ENCODE measurements at places on chromosomes 3 and 15.
A peak's percentile ranks its signal among the peaks of the same experiment; 100 is the strongest.

DNA sequence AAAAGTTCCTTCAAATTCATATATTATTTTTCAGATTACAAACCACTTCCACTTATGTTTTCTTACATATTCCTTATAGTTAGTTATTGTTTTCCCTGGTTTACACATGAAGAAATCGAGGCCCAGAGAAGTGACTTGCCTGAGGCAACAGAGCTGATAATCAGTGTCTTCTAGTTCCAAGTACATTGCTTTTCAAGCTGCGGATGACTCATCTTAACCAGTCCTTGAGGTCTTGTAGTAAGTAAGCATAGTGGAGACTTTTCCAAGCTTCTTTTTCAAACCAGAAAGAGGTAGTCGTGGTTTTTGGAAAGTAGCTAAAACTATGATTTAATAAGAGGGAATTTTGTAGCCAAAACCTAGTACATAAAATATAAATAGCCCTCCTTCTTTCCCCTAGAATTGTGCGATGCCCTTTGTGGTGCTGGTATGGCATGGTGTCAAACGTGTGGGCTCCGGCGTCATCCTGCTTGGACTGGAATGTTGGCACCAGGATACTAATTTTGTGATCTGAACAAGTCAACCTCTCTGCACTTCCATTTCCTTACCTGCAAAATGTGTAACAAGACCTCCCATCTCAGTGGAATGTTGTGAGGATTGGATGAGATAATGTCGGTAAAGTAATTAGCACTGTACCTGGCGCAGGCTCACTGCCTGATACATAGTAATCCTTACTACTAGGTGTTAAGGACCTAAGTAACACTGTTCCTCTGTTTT lies 19.0 kb upstream of the DLG1 start:
- DNase-seq, result no peak

DNA sequence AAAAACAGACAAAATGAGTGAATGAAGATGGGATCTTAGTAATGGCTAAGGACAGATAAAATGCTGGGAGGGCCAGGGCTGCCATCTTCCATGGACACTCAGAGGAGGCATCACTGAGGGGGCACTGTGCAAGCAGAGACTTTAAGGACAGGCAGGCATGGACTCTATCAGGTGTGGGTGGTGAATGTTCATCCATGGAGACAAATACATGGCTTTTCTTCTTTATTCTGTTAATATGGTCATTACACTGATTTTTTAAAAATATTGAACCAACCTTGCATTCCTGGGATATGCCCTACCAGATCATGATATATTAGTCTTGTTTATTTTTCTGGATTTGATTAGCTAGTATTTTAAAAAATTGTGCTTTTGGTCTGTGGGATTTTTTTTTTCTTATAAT lies 12.2 kb downstream of the NUP210 start:
- DNase-seq, result no peak

DNA sequence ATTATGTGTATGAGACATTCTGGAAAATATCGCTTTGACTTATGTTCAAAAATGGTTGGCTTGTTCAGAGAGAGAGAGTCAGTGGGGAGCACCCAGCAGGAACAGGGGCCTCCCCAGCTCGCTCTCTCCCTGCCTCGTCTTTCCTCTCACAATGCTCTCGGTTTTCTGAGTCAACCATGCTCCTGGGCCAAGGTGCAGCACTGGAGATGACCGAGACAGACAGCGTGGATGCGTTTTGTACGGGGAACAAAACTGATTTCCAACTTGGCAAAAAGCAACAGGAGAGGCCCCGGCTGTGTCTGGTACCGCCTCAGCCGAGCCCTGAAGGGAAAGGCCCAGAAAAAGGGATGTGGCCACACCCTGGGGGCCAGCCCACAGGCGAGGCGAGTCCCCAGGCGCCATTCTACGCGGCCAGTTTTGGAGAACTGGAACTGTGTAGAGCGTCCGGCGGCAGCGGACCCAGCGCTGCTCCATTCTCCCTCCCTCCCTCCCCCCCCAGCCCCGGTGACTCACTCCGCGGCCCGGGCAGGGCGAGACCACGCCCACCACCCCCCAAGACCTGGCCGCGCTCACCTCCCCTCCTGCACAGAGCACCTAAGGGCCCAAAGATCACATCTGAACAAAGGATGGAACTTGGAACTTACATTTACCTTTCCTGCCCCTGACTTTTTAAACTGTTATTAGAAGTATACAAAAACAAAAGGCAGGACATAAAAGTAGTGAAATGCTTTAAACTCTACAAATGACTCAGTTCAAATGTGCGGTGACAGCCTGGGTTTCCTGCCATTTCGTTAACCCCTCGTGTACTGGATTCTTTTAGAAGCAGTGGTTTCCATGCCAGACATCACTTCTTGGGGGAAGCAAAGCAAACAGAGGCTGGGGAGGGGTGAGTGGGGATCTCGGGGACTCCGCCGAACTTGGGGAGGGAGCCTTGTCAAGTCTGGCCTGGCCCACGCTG lies 12.7 kb downstream of the ATP10A start:
- peak; percentile 72 for DNase-seq

DNA sequence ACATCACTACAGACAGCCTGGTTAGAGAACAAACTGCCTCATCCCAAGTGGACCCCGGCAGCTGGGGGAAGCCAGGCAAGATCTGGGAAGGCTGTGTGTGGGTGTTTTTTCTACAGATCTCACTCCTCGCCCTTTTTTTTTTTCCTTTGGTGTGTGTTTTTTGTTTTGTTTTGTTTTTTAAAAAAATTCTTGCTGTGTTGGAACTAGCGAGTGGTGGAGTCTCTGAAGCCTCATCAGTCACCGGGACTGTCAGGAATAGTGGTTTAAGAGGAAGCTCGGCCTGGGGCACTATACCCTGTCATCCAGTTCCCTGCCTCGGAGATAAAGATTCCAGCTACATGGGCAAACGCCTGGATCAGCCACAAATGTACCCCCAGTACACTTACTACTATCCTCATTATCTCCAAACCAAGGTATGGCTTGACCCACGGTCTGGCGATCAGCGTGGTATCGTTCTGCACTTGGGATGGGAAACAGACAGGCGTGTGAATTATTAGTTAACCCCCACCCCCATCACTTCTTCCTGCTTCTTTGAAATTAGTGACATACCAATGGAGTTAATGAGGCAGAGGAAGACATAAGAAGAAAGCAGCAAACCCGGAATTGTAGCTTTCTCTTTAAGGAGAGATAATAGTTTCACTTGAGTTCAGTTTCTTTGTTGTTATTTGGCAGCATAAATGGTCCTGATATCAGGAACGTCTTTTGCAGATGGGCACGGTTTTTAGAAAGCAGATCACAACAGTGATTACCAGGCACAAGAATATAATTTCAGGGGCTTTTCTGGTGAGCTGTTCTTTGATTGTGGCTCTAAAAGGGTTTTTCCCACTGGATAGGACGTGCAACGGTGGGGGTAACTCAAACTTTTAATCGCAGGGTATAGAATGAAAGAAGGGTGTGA lies 722 bp downstream of the RBMS3 start:
- no peak for DNase-seq

- DNase-seq, result no peak
Observed at GRCh38 chr3:54983266-54984099, 55.6 kb upstream of the LRTM1 start.

DNA sequence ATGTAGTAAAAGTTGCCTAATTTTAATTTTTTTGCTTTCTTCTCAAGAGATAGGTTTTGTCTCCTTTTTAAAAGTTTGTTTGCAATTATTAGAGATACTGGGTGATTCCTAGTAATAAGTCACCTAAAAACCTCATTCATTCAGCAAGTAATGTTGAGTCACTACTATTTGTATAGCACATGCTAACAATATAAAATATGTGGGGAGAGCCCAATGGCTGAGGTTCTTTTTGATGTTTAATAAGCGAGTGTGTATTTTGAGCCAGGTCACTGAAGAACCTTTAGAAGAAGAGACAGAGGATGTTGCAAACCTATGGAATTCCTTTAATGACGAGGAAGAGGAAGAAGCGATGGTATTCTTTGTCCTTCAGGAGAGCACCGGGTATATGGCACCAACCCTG lies 123.7 kb upstream of the CHRM5 start:
- no peak for DNase-seq

- DNase-seq, result no peak
Observed at GRCh38 chr3:108055931-108056330, 34.9 kb downstream of the CD47 start.

DNA sequence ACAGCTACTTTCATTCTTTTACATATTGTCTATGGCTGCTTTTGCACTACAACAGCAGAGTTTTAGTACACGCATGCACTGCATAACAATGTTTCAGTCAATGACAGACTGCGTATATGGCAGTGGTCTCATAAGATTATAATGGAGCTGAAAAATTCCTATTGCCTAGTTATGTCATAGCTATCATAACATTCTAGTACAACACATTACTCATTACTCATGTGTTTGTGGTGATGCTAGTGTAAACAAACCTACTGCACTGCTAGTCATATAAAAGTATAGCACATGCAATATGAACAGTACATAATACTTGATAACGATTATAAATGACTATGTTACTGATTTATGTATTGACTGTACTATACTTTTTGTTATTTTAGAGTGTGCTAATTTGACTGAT lies 47.9 kb downstream of the QTRT2 start:
- DNase-seq, result no peak

- no peak for DNase-seq
Observed at GRCh38 chr3:119333773-119334509, 39.8 kb downstream of the ARHGAP31 start.

- no peak for DNase-seq
Observed at GRCh38 chr15:60924916-60925397, 304.1 kb downstream of the RORA start.

DNA sequence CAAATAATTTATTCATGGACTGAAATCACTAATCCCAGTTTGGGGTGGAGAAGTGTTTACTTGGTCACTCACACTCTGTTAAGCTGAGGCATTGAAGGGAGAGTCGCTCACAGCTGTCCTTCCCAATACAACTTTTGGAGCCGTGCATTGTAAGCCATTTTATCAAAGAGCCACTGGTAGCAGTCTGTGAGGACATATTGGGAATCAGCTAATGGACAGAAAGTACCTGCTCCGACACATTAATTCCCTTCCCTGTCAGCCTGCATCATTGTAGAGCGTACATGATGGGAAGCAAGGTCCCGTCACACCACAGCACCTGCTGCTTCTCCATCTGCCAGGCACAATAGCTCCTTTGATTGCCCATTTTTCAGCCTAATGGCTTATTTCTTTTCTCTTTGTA lies 643.2 kb downstream of the SQOR start:
- DNase-seq, result no peak

DNA sequence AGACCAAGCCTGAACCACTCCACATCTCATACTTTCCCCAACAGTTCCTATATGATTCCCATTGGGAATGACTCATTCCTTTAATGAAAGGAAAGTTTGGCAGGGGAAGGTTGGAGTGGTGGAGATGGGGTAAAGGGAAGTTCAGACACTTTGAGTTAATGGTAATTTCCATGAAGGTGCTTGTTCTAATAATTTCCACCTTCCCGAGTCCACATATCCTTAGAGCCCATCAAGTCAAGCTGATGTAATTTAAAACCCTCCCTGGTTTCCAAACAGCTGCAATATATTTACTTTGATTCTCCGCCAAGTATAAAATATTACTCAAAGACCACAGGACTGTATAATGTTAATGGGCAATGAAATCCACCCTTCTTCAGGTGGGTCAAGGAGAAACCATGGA lies 95.0 kb upstream of the GALNT15 start:
- DNase-seq, result no peak

GRCh38 chr3:179969525-179969924 lies 67.2 kb downstream of the PEX5L start:
- DNase-seq, result no peak

DNA sequence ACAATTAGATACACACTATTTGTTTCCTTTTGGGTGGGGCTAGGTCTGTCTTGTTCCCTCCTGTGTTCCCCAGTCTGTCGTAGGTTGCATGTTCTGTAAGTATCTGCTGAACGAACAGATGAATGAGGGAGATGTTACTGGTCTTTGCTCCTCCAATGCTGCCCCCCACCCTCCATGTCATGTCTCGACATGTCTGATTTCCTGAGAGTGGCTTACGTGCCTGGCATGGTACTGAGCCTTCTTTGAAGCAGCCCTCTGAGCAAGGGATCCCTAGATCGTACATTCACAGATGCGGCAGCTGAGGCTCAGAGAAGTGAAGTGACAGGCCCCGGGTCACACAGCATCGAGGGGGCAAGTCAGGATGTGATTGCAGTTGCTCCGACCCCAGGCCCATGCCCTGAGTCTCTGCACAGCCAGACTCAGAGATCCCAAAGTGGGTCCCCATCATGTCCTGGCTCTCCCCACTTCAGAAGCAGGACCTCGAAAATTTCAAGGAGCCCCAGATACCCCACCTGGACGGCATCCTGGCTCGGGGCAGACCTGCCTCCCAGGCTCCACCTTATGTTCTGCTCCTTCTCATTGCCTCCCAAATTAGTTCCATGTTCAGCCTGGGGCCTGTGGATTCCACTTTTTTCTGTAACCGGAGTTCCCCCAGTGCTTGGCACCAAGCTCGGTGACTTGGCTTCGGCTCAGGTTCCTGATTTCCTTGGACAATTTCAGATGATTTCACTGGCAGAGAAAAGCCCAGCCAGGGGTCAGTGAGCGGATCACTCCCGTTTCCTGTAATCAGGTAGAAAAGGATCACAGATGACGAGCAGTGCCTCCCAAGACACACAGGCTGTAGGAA lies 24.7 kb downstream of the GOLGA6L2 start:
- no peak for DNase-seq

GRCh38 chr3:177921153-177921552 lies 615.1 kb upstream of the KCNMB2 start:
- DNase-seq, result no peak

- DNase-seq, result no peak
Observed at GRCh38 chr3:132432639-132433038, 15.3 kb downstream of the DNAJC13 start.

DNA sequence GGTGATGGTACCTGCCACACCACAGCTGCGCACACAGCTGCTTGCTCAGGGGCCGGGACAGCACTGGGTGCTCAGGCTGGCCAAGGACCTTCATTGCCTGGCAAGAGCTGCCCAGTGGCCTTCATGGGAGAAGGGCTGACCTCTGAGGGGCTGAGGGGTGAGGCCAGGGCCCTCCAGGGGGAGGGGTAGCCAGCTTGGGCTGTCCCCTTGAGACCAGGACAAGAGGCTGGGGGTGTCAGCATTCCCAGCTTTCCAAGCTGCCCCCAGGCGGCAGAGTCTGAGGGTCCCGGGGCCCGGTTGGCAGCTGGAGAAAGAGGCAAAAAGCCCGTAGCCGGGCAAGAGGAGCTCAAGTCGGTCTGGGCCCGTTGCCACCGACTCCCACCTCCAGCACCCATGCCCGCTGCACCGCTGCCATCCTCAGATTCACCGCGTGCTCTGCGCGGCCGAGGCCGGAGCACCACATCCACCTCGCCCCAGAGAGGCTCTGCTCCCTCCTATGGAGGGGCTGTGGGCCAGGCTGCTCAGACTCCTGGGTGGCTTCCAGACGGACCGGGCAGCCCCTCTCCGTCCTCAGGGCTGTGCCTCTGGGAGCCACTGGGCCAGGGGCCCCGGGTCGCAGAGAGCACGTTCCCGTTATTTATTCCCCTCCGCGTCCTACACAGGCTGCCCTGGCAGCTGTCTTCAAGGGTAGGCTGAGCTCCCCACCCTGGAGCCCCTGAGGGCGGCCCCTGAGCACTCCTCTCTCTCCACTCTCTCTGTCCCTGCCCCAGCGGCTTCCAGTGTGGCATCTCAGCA lies 51.5 kb downstream of the PLXNA1 start:
- no peak for DNase-seq

GRCh38 chr3:21462141-21462540 lies 288.9 kb downstream of the ZNF385D start:
- DNase-seq, result no peak

All from CD4-positive, alpha-beta T cell (primary cell).